SK-N-MC (cell line): ENCODE measurements at places on chromosomes 12 and 14.

DNA sequence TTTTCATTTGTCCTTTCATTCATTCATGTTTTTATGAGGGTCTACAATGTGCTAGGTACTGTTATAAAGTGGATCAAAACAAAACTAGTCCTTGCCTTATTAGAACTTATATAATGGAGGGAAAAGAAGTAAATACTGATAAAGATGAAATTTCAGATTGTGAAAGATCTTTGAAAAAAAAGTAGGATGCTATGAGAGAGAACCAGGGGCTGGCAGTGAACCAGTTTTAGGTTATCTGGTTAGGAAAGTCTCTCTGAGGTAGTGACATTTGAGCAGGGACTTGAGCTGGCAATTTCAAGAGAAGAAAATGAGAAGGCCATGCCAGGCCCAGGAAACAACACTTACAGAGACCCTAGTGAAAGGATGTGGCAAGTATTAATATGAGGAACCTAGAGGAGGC is 57.3 kb upstream of the E2F7 start:
- no peak for DNase-seq

- DNase-seq: no peak
These were observed 37.7 kb downstream of the SLC5A8 start for GRCh38 chr12:101172316-101172715.

DNA sequence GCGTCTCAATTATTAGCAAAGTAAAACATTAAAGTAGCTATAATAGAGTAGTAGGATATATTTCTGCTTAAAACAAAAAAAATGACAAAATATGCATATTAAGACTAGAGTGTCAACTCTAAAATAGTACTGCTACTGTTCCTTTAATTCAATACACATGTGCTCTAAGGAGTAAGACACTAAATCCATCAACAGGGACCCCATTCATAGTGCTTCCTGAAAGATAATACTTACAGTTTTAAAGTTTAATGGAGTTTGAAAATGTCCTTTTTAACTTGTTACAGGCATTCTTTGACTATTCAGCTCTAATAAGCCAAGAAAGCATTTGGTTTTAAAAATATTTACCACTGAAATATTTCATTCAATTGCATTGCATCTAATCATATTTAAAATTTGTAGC is 145.2 kb downstream of the ADAMTS20 start:
- DNase-seq: peak; percentile 91

GRCh38 chr12:54882079-54882478 is 27.8 kb downstream of the MUCL1 start:
- DNase-seq: no peak

DNA sequence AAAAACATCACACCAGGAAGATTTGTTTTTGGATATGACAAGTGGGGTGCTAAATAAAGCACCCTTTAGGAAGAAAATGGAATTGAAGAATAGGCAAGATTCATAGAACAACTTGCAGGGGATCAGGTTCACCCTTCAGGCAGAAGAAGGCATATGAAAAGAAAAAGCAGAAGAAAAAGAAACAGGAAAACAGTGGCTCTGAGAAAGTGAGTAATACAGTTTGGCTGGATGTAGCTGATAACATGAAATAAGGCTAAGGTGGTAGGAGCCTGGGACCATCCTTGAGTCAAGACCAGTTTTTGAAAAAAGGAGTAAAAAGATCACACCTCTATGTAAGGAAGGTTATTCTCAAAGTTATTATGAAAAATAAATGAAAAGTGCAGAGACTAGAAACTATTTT is 42.4 kb downstream of the TRIP11 start:
- no peak for DNase-seq
